ENCODE measurements at places on chromosomes 5 and 9. TPM values are rescaled to one million over a fixed set of nuclear protein-coding genes. Genes with fewer than 3 reads are reported as not detected.

Gene PAEP
- not detected for total RNA-seq

Gene GFI1B
- total RNA-seq, result not detected

Gene PCDHGA8
- total RNA-seq, result 0.86 TPM

Gene ACOT12
- not detected for total RNA-seq

Gene RGMB
- total RNA-seq, result 201 TPM

Gene GCNT4
- total RNA-seq, result 2.8 TPM

Gene TXNDC8
- not detected for total RNA-seq

Gene ASS1
- 216 TPM for total RNA-seq

Gene SPATA31D4
- total RNA-seq, result not detected

Gene LRRTM2
- 0.11 TPM for total RNA-seq

Gene NFIB
- 5.3 TPM for total RNA-seq

Gene MLANA
- not detected for total RNA-seq

Gene PCDHB2
- total RNA-seq, result 4.9 TPM

- no peak overlapping the region for H3K4me3 ChIP-seq
- H3K27ac ChIP-seq, result no peak overlapping the region
- no peak for DNase-seq
- H3K4me1 ChIP-seq, result peaks cover 18% of the 10 kb centered on the region
- no peaks in the 10 kb centered on the region for H3K27me3 ChIP-seq
- H3K36me3 ChIP-seq, result no peaks in the 10 kb centered on the region
These were observed 14.7 kb downstream of the ERP44 start for GRCh38 chr9:100084128-100084453.

- H3K4me3 ChIP-seq, result no peak overlapping the region
- H3K27me3 ChIP-seq, result no peaks in the 10 kb centered on the region
- H3K36me3 ChIP-seq, result no peaks in the 10 kb centered on the region
- H3K4me1 ChIP-seq, result no peaks in the 10 kb centered on the region
These were observed 264.0 kb downstream of the MAN2A1 start for GRCh38 chr5:109953761-109954160.

DNA sequence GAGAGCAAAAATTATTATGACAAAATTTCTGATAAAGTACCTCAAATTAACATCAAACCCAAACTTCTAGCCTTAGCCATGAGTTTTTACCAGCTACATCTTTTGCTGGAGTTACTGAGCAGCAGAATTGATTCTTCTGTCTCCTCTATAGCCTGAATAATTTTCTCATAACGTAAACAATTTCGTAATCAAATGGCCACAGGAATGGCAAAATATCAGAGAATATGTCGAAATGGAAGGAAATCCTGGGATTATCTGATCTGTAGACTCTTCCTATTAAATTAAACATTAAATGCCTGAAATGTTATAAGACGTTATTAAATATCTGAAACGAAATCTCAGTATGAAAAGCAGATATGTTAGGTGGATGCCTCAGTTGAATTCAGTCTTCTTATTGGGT, 41.1 kb downstream of the LURAP1L start:
- H3K4me1 ChIP-seq, result peaks cover 83% of the 10 kb centered on the region
- no peak overlapping the region for H3K4me3 ChIP-seq
- peak overlapping the region; percentile 95 for H3K27ac ChIP-seq
- 0 out of 2 replicates have a peak, but pooled peaks cover 5% of the 10 kb centered on the region for H3K36me3 ChIP-seq
- H3K27me3 ChIP-seq, result no peaks in the 10 kb centered on the region

GRCh38 chr5:79173626-79174025, 62.0 kb downstream of the BHMT start:
- H3K36me3 ChIP-seq, result no peaks in the 10 kb centered on the region
- DNase-seq, result no peak
- H3K4me1 ChIP-seq, result no peaks in the 10 kb centered on the region
- H3K4me3 ChIP-seq, result no peak overlapping the region

DNA sequence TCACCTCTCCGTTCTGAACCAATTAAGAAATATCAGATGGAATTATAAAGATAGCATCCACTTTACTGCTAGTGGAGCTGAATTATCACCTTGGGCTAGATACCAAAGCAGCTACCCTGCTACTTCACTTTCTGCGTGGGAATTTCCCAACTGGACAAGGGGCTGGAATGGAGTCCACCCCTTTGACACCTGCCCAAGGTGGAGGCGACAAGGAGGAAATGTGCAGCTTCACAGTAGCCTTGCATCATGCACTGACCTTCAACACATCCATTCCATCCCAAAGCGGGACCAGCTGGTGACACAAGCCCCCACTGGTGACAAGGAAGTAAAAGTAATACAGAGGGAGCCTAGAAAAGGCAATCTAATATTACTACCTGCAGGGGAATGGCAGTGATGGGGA, 30.7 kb downstream of the CTNND2 start:
- no peaks in the 10 kb centered on the region for H3K4me1 ChIP-seq
- H3K36me3 ChIP-seq, result no peaks in the 10 kb centered on the region
- no peak overlapping the region for H3K27ac ChIP-seq
- no peak for DNase-seq

GRCh38 chr9:111052791-111053190, 14.5 kb upstream of the LPAR1 start:
- H3K36me3 ChIP-seq, result no peaks in the 10 kb centered on the region
- no peak overlapping the region for H3K4me3 ChIP-seq
- H3K27me3 ChIP-seq, result no peaks in the 10 kb centered on the region
- peaks cover 34% of the 10 kb centered on the region for H3K4me1 ChIP-seq

- no peak for DNase-seq
- H3K27me3 ChIP-seq, result no peaks in the 10 kb centered on the region
- H3K36me3 ChIP-seq, result no peaks in the 10 kb centered on the region
- H3K4me3 ChIP-seq, result no peak overlapping the region
- H3K4me1 ChIP-seq, result peaks cover 5% of the 10 kb centered on the region
These were observed 224.1 kb upstream of the RASEF start for GRCh38 chr9:83287021-83287420.

GRCh38 chr9:3261484-3261883, 264.3 kb downstream of the RFX3 start:
- no peaks in the 10 kb centered on the region for H3K27me3 ChIP-seq
- H3K4me3 ChIP-seq, result no peak overlapping the region
- DNase-seq, result no peak

DNA sequence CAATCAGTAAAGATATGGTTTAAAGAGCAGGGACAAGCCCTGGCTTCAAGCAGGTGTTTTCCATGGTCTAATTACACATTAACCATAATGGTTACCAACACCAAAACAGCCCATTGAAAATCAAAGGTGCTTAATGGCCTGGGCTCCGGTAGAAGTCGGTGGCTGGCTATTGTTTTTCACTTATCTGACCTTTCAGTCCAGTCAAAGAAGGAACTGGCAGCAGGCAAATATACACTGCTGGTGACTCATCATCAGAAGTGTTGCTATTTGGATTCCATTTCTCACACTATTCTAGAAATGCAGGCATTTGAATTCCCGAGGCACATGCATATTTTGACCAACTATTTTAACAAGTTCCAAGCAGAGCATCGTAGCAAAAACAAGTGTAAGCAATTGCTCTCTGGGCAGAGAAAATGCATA, 26.3 kb upstream of the GABRP start:
- H3K27ac ChIP-seq, result no peak overlapping the region
- DNase-seq, result peak; percentile 49
- H3K36me3 ChIP-seq, result no peaks in the 10 kb centered on the region
- H3K27me3 ChIP-seq, result peaks cover 7% of the 10 kb centered on the region
- H3K4me3 ChIP-seq, result no peak overlapping the region

DNA sequence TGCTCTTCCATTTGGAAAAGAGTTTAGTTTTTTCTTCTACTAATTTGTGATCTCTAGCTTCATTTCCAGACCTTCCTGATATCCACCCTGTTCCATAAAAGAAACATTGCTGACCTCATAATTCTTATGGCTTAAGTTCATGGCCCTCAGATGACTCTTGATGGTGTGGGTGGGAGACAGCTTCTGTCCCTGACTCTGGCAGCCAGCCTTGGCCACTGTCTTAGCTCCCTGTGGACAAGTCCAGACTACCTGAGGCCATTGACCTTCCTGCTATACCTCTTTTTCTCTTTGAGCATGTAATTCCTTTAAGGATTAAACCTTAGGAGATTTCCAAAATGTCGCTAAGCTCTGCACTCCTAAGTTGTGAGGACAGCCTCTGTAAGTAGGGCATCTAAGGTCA, 101.1 kb upstream of the DAP start:
- H3K27ac ChIP-seq, result no peak overlapping the region
- 0 out of 2 replicates have a peak, but pooled peaks cover 3% of the 10 kb centered on the region for H3K4me1 ChIP-seq
- peaks cover 17% of the 10 kb centered on the region for H3K27me3 ChIP-seq
- no peak overlapping the region for H3K4me3 ChIP-seq

GRCh38 chr5:123611406-123611709, 99.4 kb downstream of the CSNK1G3 start:
- no peak overlapping the region for H3K4me3 ChIP-seq
- H3K36me3 ChIP-seq, result peaks cover 43% of the 10 kb centered on the region
- H3K27me3 ChIP-seq, result no peaks in the 10 kb centered on the region
- DNase-seq, result no peak

DNA sequence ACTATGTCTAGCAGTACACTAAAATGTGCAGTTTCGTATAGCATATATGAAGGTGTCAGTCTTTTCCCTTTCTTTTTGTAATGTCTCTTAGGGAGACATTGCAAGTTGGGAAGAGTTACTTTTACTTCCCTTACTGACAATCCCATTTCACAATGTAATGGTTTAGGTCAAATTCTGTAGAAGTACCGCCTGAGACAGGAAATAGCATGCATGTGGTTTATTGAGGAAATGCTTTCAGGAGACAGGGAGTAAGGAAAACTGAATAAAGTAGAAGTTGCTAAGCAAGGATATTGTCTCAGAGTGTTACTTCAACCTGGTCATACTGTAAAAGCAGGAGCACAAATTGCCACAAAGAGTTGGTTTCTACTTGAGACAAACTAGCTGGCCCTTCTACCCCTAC, 32.1 kb upstream of the MSANTD3 start:
- H3K4me1 ChIP-seq, result peaks cover 16% of the 10 kb centered on the region
- H3K36me3 ChIP-seq, result no peaks in the 10 kb centered on the region
- no peak overlapping the region for H3K4me3 ChIP-seq

DNA sequence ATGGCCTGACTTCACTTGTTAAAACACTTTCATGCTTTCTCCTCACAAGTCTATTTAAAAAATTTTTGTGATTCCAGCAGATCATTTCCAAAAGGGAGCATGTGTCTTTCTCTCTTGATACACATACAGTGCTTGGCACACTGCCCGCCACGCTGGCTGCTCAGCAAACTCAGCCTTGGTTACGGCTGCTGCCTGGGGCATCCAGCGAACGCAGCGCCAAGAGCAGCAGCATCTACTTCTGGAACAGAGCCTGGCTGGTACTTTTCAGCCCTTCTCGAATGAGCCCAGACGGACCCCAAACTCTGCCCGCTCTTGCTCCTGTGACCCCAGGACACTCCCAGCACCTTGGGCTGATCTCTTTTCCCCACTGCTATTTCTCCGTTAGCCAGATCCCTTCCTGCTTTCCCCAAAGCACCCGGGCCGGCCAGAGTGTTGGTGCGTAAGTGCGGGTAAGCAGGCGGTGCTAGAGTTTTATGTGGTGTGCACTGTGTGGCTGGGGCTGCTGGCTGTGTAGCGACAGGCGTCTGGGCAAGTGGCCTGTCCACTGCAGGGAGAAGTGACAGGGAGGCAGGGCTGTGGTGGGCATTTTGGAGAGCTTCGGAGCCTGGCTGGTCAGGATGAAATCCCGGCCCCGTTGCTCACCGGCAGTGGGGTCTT, 73.2 kb downstream of the SH3PXD2B start:
- DNase-seq, result peak; percentile 15
- peaks cover 16% of the 10 kb centered on the region for H3K4me1 ChIP-seq
- no peaks in the 10 kb centered on the region for H3K27me3 ChIP-seq

GRCh38 chr5:73437101-73437776, 11.3 kb downstream of the FOXD1 start:
- H3K4me3 ChIP-seq, result peak overlapping the region; percentile 69
- peak; percentile 90 for DNase-seq
- no peaks in the 10 kb centered on the region for H3K27me3 ChIP-seq
- H3K4me1 ChIP-seq, result peaks cover 60% of the 10 kb centered on the region

DNA sequence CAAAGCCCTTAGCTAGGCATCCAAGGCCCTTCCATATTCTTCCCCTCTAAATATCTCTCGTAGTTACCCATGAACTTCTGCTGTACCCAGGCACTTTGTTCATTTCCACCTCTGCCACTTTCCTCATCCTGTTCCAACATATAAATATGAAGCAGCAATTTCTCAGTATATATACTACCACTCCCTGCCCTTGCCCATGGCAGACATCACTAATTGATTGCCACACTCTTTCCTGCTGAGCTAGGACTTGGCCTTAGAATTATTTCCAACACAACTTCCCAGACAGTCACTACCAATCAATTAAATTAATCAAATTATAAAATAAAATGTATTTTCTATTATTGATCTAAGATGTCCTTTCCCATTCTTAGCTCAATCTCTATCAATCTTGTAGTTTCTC, 8.5 kb downstream of the INSYN2B start:
- H3K4me3 ChIP-seq, result peak overlapping the region; percentile 32
- DNase-seq, result peak; percentile 18
- peaks cover 47% of the 10 kb centered on the region for H3K4me1 ChIP-seq
- peak overlapping the region; percentile 91 for H3K27ac ChIP-seq
- H3K36me3 ChIP-seq, result no peaks in the 10 kb centered on the region

DNA sequence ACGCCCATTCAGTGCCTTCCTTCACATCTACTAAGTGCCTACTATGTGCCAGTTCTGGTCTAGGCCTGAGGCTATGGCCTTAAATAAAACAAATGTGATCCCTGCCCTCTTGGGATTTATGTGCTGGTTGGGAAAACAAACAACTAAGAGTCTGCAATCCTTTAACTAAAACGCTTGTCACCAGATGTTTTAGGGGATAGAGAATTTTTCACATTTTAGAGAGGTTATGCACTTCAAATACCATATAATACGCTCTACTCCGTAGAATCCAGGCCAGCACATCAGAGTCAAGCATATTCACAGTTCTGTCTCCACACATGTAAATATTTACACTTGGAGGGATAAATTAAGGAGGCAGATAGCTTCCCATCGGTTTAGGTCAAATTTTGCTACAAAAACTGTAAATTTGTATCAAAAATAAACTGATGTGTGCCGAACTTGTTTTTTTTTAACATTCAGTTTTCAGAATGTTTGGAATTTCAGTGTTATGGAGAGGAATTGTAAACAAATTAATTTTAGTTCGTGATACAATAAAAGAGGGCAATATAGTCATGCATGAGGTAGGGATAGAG, 22.0 kb upstream of the ADRA1B start:
- no peaks in the 10 kb centered on the region for H3K27me3 ChIP-seq
- H3K4me3 ChIP-seq, result no peak overlapping the region
- DNase-seq, result no peak
- H3K27ac ChIP-seq, result no peak overlapping the region

- no peak for DNase-seq
- H3K4me3 ChIP-seq, result no peak overlapping the region
- H3K27me3 ChIP-seq, result no peaks in the 10 kb centered on the region
- H3K4me1 ChIP-seq, result no peaks in the 10 kb centered on the region
- no peak overlapping the region for H3K27ac ChIP-seq
These were observed 12.4 kb downstream of the NACC2 start for GRCh38 chr9:136082496-136083361.

GRCh38 chr5:136675769-136676168, 310.4 kb upstream of the TRPC7 start:
- H3K4me3 ChIP-seq, result no peak overlapping the region
- H3K27ac ChIP-seq, result no peak overlapping the region
- H3K27me3 ChIP-seq, result no peaks in the 10 kb centered on the region
- DNase-seq, result no peak
- H3K36me3 ChIP-seq, result no peaks in the 10 kb centered on the region
- H3K4me1 ChIP-seq, result no peaks in the 10 kb centered on the region

Data from GM23248 (cell line).